ENCODE measurements at places on chromosomes 3 and 15. TPM values are rescaled to one million over a fixed set of nuclear protein-coding genes. Genes with fewer than 3 reads are reported as not detected.

DNA sequence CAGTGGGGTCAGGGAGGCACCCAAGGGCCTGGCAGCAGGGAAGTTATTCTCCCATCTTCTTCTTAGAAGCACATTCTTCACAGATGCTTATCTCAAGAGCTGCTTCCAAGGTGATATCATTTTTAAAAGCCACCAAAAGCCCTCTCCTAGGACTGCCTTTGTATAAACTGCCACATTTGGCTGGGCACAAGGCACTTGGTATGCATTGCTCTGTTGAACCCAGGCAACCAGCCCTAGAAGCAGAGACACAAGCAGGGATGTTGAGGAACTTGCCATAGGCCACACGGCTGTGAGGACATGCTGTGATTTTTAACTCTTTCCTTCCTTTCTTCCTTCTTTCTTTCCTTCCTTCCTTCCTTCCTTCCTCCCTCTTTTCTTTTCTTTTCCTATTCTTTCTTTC is 7.4 kb upstream of the SLC6A1 start:
- no peak overlapping the region for H3K27ac ChIP-seq
- no peaks in the 10 kb centered on the region for H3K36me3 ChIP-seq
- no peak overlapping the region for H3K4me3 ChIP-seq
- peak; percentile 56 for DNase-seq

DNA sequence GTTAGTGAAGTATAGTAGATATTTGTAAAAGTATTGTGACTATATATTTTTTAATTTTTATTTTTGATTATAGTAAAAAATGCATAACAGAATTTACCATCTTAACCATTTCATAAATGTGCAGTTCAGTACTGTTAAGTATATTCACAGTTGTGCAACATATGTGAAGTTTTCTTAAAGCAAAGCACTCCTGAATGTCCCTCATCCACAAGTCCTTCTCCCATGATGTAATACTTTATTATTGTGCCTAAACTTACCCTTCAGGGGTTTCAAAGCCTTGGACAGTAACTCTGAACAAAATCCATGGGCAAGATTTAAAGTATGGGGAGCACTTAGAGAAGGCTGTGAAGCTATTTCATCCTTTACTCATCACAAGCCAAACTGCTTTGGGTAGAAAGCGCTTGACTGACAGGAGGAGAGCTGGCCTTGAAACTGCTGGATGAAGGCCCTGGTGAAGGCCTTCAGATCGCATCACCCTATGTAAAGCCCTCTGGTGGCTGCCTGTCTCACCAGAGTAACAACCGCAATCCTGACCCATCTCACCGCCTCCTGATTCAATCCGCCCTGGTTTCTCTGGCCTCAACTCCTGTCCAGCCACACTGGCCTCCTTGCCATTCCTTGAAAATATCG is 28.0 kb downstream of the LSM3 start:
- no peak overlapping the region for H3K27ac ChIP-seq
- H3K27me3 ChIP-seq, result no peaks in the 10 kb centered on the region
- peaks cover 27% of the 10 kb centered on the region for H3K4me1 ChIP-seq
- H3K4me3 ChIP-seq, result no peak overlapping the region
- no peak for DNase-seq

DNA sequence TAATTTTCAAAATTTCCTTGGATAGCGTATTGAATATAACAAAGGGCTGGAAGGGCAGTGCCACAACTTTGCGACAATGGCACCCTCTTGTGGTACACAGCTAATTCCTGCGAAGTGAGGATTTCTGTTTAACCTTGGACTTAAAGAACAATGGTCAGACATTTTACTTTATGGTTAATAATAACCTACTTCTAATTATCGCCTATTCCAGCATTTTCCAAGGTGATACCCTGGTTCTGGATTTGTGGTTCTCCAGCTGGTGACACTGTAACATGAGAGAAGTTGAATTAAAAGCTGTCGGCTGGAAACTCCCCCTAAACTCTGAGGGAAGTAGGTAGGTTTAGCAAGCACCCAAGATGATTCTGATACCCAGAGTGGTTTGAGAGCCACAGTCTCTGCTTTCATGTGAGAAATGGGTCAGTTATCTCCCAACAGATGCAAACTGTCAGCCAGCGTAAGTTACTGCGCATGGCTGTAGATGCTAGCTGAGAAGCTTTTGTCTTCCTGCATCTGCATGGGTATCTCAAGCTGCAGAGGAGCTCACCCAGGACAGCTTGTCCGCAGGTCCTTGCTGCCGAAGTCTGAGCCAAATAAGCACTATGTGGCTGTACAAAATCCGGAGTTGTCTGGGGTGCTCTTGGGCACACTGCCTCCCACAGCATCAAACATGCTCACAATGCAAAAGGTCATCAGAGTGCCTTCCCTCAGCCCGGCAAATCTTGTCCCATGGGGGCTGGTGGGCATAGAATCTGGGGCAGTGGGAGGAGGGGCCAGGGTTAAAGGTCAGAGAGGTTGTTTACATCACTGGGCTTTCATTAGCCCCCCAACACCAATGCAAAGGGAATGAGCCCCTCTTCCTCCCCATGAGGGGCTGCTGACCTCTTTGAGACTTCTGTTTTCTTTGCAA is 6.6 kb upstream of the CHSY1 start:
- H3K27me3 ChIP-seq, result no peaks in the 10 kb centered on the region
- H3K4me3 ChIP-seq, result no peak overlapping the region
- DNase-seq, result peak; percentile 65

DNA sequence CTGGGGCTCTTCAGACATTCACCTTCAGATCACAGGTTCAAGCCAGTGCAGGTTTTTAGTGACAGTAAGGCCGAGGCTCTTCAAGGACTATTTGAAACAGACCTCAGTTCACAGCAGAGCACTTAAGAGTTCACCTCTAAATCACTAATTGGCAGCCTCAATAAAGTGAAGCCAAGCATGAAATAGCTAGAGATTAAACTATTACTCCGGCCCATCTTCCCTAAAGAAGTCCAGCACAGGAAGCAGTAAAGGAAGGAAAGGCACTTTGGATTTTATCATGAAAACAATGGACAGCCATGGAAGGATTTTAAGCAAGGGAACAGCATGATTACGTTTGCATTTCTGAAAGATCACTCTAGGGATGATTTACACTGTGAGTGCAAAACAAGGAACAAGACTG is 27.6 kb upstream of the ARL6 start:
- H3K27me3 ChIP-seq, result no peaks in the 10 kb centered on the region
- H3K36me3 ChIP-seq, result no peaks in the 10 kb centered on the region
- H3K27ac ChIP-seq, result no peak overlapping the region
- no peak for DNase-seq
- H3K4me1 ChIP-seq, result no peaks in the 10 kb centered on the region

DNA sequence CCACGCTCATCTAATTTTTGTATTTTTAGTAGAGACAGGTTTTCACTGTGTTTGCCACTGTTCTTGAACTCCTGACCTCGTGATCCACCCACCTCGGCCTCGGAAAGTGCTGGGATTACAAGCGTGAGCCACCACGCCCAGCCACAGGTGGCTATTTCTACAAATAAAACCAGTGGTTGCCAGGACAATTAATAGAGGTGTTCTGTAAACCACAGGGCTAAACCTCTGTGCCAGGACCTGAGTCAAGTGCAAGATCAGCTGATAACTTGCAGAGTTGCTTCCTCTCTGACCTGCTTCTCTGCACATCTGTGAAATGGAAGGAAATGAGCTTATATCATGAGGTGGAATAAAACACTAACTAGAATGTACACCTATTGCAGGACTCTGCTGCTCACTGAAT is 72.8 kb downstream of the CD200R1L start:
- no peak overlapping the region for H3K27ac ChIP-seq
- H3K27me3 ChIP-seq, result no peaks in the 10 kb centered on the region
- no peak for DNase-seq
- no peak overlapping the region for H3K4me3 ChIP-seq

GRCh38 chr15:91889111-91889815 is 35.8 kb downstream of the SLCO3A1 start:
- no peaks in the 10 kb centered on the region for H3K36me3 ChIP-seq
- no peaks in the 10 kb centered on the region for H3K27me3 ChIP-seq
- H3K4me3 ChIP-seq, result no peak overlapping the region

DNA sequence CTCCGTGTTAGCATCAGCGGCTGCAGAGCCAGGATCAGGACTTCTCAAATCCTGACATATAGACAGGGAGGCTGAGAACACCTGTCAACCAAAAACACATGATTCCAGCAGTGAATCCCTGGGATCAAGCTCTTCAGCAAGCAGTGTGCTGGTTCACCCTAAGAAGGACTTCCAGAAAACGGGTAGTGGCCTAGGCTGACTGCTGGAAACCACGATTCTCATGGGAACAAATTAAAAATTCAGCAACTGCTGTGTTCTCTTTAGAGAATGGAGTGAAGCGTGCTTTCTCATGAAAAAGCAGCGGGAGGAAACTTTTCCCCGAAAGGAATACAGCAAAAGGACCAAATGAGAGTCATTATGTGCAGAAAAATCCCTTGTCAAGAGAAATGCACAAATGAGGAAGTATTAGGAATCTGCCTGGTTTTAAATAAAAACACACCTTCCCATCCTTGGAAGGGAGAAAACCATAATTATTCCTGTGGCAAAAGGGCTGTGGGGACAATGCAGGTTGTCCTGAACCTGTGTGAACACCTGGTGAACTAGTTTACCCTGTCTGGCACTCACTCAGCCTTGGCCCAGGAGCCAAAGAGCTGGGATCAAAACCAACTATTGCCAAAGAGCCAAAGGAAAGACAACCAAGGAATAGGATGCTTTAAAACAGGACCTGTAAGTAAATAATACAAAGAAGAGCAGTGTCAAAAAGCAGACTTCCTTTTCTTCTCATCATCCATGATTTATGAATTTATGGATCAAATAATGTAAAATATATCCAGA is 13.4 kb downstream of the IL12A start:
- DNase-seq, result peak; percentile 53
- H3K27me3 ChIP-seq, result no peaks in the 10 kb centered on the region
- H3K4me1 ChIP-seq, result no peaks in the 10 kb centered on the region
- H3K27ac ChIP-seq, result no peak overlapping the region
- no peak overlapping the region for H3K4me3 ChIP-seq

Gene FXR1
- total RNA-seq, result 115 TPM

DNA sequence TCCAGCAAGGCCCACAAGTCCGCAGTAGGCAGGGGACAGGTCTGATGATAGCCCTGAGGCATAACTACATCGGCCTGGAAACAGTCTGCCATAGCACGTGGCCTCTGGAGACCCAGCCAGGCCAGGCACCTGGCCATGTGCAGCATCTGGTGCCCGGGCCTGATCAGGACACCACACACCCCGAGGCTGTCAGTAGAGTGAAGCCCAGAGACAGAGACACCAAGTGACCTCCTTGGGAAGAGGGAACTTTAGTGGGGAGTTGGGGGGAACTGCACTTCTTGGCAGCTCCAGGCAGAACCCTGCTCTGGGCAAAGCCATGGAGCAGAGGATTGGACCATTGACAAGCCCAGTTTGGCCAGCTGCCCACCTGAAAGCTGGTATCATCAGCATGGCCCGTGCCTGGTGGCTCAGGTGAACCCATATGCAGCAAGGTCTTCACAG is 1.2 kb downstream of the SHISA5 start:
- peaks cover 46% of the 10 kb centered on the region for H3K4me1 ChIP-seq
- no peak overlapping the region for H3K4me3 ChIP-seq
- H3K36me3 ChIP-seq, result no peaks in the 10 kb centered on the region
- peak overlapping the region; percentile 94 for H3K27ac ChIP-seq
- DNase-seq, result peak; percentile 79
- H3K27me3 ChIP-seq, result no peaks in the 10 kb centered on the region

Gene MLF1
- total RNA-seq, result 11.2 TPM

DNA sequence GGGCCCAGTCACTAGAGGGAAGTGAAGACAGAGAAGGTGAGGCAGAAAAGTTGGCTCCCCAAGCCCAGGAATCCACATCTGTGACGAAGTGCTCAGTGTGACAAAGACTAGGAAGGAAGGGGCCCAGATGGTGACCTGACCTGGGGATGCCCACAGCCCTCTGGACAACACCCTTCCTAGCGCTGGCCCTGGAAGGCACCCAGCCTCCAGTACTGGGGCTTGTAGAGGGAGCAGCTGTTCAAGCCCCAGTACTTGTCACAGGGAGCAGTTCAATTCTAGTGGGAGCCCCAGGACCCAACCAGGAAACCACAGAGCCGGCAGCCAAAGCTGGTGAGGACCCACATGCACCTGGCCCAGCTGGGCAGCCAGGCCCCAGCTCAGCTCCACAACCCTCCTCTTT is 190.8 kb downstream of the XXYLT1 start:
- no peaks in the 10 kb centered on the region for H3K27me3 ChIP-seq
- peak overlapping the region; percentile 78 for H3K27ac ChIP-seq
- no peak overlapping the region for H3K4me3 ChIP-seq

DNA sequence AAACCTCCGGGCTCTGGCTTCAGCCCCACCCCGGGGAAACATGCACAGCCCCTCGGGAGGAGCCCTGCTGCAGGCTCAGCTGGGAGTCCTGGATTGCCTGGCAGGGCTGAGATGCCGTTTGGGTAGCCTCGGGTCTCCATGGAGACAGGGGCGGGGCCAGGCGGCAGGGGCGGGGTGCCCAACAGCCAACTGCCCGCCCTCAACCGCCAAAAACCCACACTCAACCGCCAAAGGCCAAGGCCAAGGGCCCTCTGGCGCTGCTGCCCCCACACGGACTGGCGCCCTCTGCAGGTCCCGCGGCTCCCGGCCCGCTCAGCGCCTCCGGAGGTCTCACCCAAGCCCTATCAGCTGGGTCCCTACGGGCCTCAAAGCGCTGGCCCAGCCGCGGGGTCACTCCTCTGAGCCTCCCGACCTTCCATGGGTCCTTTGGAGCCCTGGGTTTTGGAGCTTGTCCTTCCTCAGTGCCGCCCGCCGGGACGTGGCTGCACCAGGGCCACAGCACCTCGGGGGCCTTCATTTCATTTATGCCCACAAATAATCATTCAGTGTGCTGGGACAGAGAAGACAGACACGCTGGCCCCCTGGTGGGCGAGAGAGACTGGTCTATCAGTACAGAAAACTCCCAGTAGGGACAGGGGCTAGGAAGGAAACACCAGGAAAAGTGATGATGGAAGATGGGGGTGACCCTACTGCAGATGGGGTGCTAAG is 33.5 kb upstream of the ACAD9 start:
- H3K36me3 ChIP-seq, result no peaks in the 10 kb centered on the region
- no peaks in the 10 kb centered on the region for H3K27me3 ChIP-seq
- no peak overlapping the region for H3K27ac ChIP-seq
- H3K4me3 ChIP-seq, result peak overlapping the region; percentile 42
- H3K4me1 ChIP-seq, result peaks cover 8% of the 10 kb centered on the region
- peak; percentile 83 for DNase-seq

Gene TEX9
- 49.2 TPM for total RNA-seq

DNA sequence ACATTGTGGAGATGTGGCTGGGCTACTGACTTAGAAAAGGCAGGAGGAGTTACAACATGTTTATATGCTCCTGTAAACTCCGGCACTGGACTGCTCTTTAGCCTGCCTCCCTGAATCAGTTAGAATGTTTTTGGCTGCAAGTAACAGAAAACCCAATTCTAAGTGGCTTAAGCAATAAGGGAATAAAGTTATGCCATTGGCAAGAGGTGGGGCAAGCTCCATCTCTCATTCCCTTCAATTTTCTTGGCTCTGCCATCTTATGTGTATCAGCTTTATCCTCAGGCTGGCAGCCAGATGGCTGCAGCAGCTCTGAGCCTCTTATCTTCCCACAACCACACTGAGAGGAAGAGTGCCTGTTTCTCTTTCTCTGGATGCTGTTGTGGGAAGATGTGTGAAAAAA is 22.4 kb upstream of the MEIS2 start:
- H3K4me3 ChIP-seq, result no peak overlapping the region
- DNase-seq, result no peak
- H3K36me3 ChIP-seq, result no peaks in the 10 kb centered on the region
- no peaks in the 10 kb centered on the region for H3K4me1 ChIP-seq
- H3K27ac ChIP-seq, result no peak overlapping the region

Gene WDR49
- total RNA-seq, result 1.5 TPM

- DNase-seq, result no peak
- no peaks in the 10 kb centered on the region for H3K36me3 ChIP-seq
- H3K4me1 ChIP-seq, result no peaks in the 10 kb centered on the region
- no peak overlapping the region for H3K4me3 ChIP-seq
These were observed 65.3 kb upstream of the SNRK start for GRCh38 chr3:43221076-43221475.

Measured in thyroid gland (tissue), 4 donors.